ENCODE measurements at places on chromosomes 16 and 17. TPM values are rescaled to one million over a fixed set of nuclear protein-coding genes. Genes with fewer than 3 reads are reported as not detected.
A peak's percentile ranks its signal among the peaks of the same experiment; 100 is the strongest.

CHRNE gene
- total RNA-seq: not detected

- H3K4me3 ChIP-seq: peak overlapping the region; percentile 99
- H3K27ac ChIP-seq: peak overlapping the region; percentile 100
- no peaks in the 10 kb centered on the region for H3K4me1 ChIP-seq
Measured at GRCh38 chr17:50868602-50869001, 2.4 kb upstream of the TOB1 start.

DNA sequence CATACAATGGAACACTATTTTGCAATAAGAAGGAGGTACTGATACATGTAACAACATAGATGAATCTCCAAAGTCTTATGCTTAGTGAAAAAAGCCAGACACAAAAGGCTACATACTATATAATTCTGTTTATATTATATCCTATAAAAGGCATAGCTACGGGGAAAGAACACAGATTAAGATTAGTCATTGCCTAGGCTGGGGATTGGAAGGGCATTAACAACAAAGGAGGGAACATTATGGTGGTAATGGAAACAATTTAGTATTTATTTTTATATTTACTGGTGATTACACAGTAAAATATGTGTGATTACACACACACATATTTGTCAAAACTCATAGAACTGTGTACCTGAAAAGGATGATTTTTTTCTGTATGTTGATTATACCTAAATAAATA is 278.1 kb downstream of the ZFHX3 start:
- no peak for DNase-seq
- H3K4me3 ChIP-seq: no peak overlapping the region
- no peaks in the 10 kb centered on the region for H3K27me3 ChIP-seq
- H3K27ac ChIP-seq: no peak overlapping the region
- H3K4me1 ChIP-seq: no peaks in the 10 kb centered on the region
- H3K36me3 ChIP-seq: no peaks in the 10 kb centered on the region

TEX19 gene
- total RNA-seq: not detected

GRCh38 chr17:1095090-1095852 is 84.5 kb downstream of the ABR start:
- no peaks in the 10 kb centered on the region for H3K4me1 ChIP-seq
- peaks cover 64% of the 10 kb centered on the region for H3K36me3 ChIP-seq
- no peak for DNase-seq
- no peak overlapping the region for H3K4me3 ChIP-seq
- H3K27me3 ChIP-seq: no peaks in the 10 kb centered on the region

GRCh38 chr16:73365016-73365551 is 317.2 kb upstream of the ZFHX3 start:
- H3K4me3 ChIP-seq: no peak overlapping the region
- no peaks in the 10 kb centered on the region for H3K36me3 ChIP-seq
- H3K27ac ChIP-seq: no peak overlapping the region
- no peaks in the 10 kb centered on the region for H3K27me3 ChIP-seq
- DNase-seq: no peak

DNA sequence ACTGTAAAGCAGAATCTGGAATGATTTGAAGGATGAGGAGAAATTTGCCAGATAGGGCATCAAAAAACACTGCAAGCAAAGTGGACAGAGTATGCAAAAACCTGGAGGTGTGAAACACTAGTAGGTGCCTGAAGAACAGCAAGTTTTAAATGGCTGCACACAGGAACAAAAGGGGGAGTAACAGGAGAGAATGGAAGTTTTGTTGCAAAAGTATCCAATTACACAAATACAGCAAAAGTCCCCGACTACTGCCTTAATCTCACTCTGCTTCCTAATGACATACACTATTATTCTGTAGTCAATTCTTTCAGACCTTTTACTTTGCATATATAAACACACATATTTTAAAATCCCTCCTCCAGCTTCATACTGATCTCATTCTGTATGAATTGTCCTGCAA is 1.5 kb downstream of the HEATR6 start:
- no peak overlapping the region for H3K4me3 ChIP-seq
- H3K27me3 ChIP-seq: no peaks in the 10 kb centered on the region
- peaks cover 5% of the 10 kb centered on the region for H3K4me1 ChIP-seq
- no peaks in the 10 kb centered on the region for H3K36me3 ChIP-seq

MFAP4 gene
- total RNA-seq: 46.2 TPM

DNA sequence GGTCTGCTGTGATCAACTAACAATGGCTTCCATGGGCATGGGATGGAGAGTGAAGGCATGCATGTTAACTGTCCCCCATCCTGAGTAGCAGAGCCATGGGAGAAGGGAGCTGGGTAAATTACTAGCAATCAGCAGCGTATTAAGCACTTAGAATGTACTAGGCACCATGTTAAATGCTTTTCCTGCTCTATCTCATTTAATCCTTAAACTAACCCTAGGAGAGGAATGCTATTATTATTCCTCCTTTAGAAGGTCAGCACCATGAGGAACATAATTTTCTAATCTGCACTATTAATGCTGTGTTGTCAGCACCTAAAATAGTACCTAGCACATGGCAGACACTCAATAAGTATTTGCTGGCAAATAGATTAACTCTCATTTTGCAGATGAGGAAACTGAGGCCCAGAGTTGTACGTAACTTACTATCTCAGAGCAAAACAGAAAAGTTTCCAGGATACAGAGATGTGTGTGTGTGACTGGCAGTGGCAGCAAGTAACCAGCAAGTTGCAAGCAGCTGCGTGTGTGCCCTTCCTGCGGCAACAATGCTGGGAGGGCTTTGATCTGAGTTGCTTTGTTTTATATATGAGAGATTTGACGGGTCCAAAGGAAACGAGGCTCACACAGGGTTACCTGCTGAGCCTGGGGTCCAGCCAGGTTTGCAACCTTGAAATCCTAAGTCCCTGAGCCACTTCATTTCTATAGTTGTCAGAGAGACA is 6.5 kb upstream of the KLHL36 start:
- H3K36me3 ChIP-seq: no peaks in the 10 kb centered on the region
- H3K27ac ChIP-seq: peak overlapping the region; percentile 46
- DNase-seq: peak; percentile 30
- H3K4me1 ChIP-seq: no peaks in the 10 kb centered on the region
- no peak overlapping the region for H3K4me3 ChIP-seq

- H3K4me3 ChIP-seq: no peak overlapping the region
- H3K27me3 ChIP-seq: no peaks in the 10 kb centered on the region
- H3K27ac ChIP-seq: no peak overlapping the region
- H3K36me3 ChIP-seq: no peaks in the 10 kb centered on the region
Measured at GRCh38 chr16:28502290-28502689, 4.3 kb downstream of the IL27 start.

- H3K4me1 ChIP-seq: peaks cover 17% of the 10 kb centered on the region
- no peak overlapping the region for H3K4me3 ChIP-seq
- no peak for DNase-seq
- no peaks in the 10 kb centered on the region for H3K27me3 ChIP-seq
Measured at GRCh38 chr16:22010902-22011301, 3.0 kb downstream of the MOSMO start.

- H3K4me3 ChIP-seq: no peak overlapping the region
- peak; percentile 44 for DNase-seq
- H3K27me3 ChIP-seq: no peaks in the 10 kb centered on the region
- no peaks in the 10 kb centered on the region for H3K36me3 ChIP-seq
Measured at GRCh38 chr17:63988741-63989621, 9.2 kb upstream of the PRR29 start.

GRCh38 chr16:16083421-16084156 is 134.2 kb downstream of the ABCC1 start:
- no peaks in the 10 kb centered on the region for H3K36me3 ChIP-seq
- no peak for DNase-seq
- no peak overlapping the region for H3K27ac ChIP-seq
- peaks cover 6% of the 10 kb centered on the region for H3K4me1 ChIP-seq

Data from Peyer's patch (tissue), 4 donors.